ENCODE measurements at places on chromosomes 7 and 10.

DNA sequence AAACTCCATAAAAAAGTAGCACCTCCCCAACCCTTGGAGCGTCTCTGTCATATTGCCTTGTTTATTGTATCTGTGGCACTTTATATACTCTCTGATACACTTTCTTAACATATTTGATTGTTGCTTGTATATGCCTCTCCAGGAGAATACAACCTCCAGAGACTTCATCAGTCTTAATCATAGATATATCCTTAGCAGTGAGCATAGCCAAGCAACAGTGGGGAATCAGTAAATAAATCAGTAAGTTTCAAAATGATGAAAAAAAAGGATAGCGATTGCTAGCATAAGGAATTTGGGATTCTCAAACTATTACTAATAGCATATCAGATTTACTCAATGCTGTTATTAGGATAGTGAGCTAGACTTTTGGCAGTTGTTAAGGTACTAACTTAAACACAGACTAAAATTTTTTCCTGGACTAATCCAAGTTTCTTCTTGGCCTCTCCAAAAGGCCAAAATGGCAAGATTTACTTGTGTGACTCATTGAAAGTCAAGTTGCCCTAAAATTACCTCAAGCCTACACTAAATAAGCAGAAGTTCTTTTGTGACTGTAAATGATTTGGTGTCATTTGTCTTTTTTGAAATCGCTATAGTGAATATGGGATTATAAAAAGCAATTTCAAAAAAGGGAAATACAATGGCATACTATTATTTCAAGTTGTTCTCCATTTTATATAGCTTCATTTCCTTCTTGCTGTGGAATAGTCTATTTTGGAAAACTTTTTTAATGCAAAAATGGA is 177.9 kb downstream of the CHN2 start:
- DNase-seq = no peak

GRCh38 chr10:65365878-65366277 is 1560.0 kb upstream of the LRRTM3 start:
- no peak for DNase-seq

GRCh38 chr10:115981081-115981480 is 291.9 kb downstream of the GFRA1 start:
- DNase-seq = no peak

- DNase-seq = no peak
These were observed 47.2 kb upstream of the ZRANB1 start for GRCh38 chr10:124894569-124895215.

DNA sequence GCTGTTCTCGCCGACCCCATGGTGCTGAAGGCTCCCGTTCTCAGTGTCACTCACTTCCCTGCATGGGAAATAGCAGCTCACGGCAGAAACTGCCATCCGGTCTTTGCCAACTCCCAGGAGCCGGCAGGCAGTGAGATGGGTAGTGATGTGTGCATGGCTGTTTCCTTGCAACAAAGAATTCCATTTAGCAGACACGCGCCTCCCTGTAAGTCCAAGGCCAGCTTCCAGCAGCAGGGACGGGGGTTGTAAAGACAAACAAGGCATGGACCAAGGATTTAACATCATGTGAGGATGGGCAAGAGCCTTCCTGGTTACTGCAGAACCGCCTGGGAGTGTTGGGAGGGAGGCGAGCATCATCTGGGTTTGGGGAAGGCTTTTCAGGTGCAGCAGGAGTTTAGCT is 273.1 kb downstream of the GLRX3 start:
- DNase-seq = no peak

Measured in T-helper 22 cell (primary cell).